CD4-positive, alpha-beta memory T cell (primary cell): ENCODE measurements at places on chromosomes 5 and 9. TPM values are rescaled to one million over a fixed set of nuclear protein-coding genes. Genes with fewer than 3 reads are reported as not detected.

- H3K27ac ChIP-seq = no peak overlapping the region
- no peaks in the 10 kb centered on the region for H3K27me3 ChIP-seq
- H3K4me3 ChIP-seq = no peak overlapping the region
- DNase-seq = no peak
- H3K4me1 ChIP-seq = no peaks in the 10 kb centered on the region
Observed at GRCh38 chr9:115411516-115411915, 293.6 kb upstream of the TNC start.

- no peaks in the 10 kb centered on the region for H3K27me3 ChIP-seq
- no peaks in the 10 kb centered on the region for H3K36me3 ChIP-seq
- H3K4me1 ChIP-seq = no peaks in the 10 kb centered on the region
- H3K27ac ChIP-seq = no peak overlapping the region
- DNase-seq = no peak
Observed at GRCh38 chr5:31218978-31219377, 25.5 kb downstream of the CDH6 start.

GRCh38 chr9:11992866-11993265 is 700.3 kb upstream of the TYRP1 start:
- no peaks in the 10 kb centered on the region for H3K36me3 ChIP-seq
- H3K27ac ChIP-seq = no peak overlapping the region
- H3K27me3 ChIP-seq = no peaks in the 10 kb centered on the region
- DNase-seq = no peak
- H3K4me1 ChIP-seq = no peaks in the 10 kb centered on the region
- no peak overlapping the region for H3K4me3 ChIP-seq

DNA sequence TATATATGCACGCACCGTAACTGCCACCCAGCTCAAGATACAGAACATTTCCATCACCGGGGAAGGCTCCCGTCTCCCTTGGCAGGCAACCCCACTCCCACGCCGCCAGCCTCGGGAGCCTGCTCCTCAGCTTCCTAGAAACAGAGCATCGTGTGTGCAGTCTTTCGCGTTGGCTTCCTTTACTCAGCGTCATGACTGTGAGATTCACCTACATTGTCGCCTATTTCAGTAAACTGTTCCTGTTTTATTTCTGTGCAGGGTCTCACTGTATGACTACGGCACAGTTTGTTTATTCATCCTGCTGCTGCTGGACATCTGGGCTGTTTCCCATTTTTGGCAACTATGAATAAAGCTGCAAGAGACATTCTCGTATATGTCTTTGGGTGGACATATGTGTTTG is 90.7 kb downstream of the STK10 start:
- peaks cover 69% of the 10 kb centered on the region for H3K36me3 ChIP-seq
- no peaks in the 10 kb centered on the region for H3K27me3 ChIP-seq
- no peak overlapping the region for H3K27ac ChIP-seq
- DNase-seq = no peak

DNA sequence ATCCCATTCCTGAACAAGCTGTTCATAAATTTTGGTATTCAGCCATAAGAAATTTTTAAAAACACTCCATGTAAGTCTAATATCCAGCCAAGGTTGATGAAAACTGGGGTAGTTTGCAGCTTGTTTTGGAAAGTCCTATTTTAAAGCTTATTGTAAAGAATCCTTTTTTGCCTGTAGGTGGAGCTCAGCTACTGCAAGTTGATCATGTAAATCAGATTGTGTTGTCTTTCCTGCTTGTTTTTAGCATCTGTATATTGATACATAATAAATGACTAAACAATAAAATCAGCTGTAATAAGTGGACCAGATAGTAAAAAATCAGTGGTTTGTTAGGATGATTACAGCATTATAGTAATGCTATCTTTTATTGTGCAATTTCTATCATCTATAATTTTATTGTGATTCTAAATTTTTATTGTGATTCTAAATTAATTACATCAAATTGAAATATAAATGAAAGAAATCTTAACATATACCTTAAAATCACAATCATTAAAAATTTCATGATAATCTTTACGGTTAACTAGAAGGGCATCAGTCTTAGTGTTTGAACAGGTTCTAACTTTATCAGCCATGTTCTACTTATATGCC is 42.4 kb downstream of the CWC27 start:
- no peaks in the 10 kb centered on the region for H3K27me3 ChIP-seq
- peak; percentile 44 for DNase-seq
- H3K27ac ChIP-seq = no peak overlapping the region
- H3K4me1 ChIP-seq = no peaks in the 10 kb centered on the region
- no peak overlapping the region for H3K4me3 ChIP-seq

The RALGPS1 gene
- 9.8 TPM for total RNA-seq
